ENCODE measurements at places on chromosomes 12 and 14. TPM values are rescaled to one million over a fixed set of nuclear protein-coding genes. Genes with fewer than 3 reads are reported as not detected.

NFE2 gene
- not detected for total RNA-seq

SERPINA3 gene
- total RNA-seq = not detected

NOVA1 gene
- 0.39 TPM for total RNA-seq

SLIRP gene
- 76.1 TPM for total RNA-seq

TMEM63C gene
- total RNA-seq = 0.80 TPM

PZP gene
- total RNA-seq = not detected

ADSS1 gene
- total RNA-seq = 0.66 TPM

SOX5 gene
- total RNA-seq = 1.5 TPM

VASH1 gene
- 5.0 TPM for total RNA-seq

NTS gene
- not detected for total RNA-seq

RGS6 gene
- total RNA-seq = 3.0 TPM

NTN4 gene
- not detected for total RNA-seq

RHOJ gene
- not detected for total RNA-seq

CAPZA3 gene
- total RNA-seq = not detected

EID3 gene
- total RNA-seq = 6.9 TPM

OLR1 gene
- not detected for total RNA-seq

GYS2 gene
- total RNA-seq = 0.24 TPM

AP1G2 gene
- total RNA-seq = 259 TPM

Data from T-helper 1 cell treated with Interleukin-12 subunit alpha and Interleukin-12 subunit beta and Interleukin-4 antibody, amounts not matched to agents 30 ng/mL and 1 ng/mL, for 36 hours (primary cell).